ENCODE measurements at places on chromosomes 12 and 14. TPM values are rescaled to one million over a fixed set of nuclear protein-coding genes. Genes with fewer than 3 reads are reported as not detected.

DNA sequence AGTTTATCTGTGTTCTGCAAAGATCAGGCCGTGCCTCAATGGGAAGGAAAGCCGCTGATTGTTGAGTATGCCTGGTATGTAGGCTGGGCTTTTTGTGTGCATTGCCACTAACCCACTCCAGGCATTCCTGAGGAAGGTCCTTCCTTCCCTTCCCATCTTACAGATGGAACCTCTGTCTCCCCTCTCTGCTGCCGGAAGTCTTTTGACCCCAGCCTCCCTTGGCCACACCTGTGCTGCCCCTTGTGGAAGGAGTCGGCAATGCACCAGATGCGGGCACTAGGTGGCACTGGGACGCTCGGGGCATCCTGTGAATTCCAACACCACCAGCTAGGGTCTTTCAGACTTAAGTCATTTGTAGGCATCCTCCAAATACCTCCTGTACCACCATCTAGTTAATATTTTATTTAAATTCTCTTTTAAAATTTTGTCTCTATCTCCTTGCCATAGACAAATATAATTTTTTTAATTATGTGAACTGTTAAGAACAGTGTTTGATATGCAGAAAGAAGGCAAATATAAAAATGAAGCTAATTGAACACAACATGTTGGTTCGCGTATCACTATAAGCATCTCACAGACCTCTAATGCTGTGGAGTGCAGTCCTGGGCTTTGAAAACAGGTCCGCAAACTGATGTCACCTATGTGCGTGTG is 99.6 kb downstream of the RIN3 start:
- no peak for DNase-seq

- DNase-seq = no peak
These were observed 1.1 kb upstream of the GNB3 start for GRCh38 chr12:6839482-6840201.

STYX gene
- polyA plus RNA-seq = 7.2 TPM

DNA sequence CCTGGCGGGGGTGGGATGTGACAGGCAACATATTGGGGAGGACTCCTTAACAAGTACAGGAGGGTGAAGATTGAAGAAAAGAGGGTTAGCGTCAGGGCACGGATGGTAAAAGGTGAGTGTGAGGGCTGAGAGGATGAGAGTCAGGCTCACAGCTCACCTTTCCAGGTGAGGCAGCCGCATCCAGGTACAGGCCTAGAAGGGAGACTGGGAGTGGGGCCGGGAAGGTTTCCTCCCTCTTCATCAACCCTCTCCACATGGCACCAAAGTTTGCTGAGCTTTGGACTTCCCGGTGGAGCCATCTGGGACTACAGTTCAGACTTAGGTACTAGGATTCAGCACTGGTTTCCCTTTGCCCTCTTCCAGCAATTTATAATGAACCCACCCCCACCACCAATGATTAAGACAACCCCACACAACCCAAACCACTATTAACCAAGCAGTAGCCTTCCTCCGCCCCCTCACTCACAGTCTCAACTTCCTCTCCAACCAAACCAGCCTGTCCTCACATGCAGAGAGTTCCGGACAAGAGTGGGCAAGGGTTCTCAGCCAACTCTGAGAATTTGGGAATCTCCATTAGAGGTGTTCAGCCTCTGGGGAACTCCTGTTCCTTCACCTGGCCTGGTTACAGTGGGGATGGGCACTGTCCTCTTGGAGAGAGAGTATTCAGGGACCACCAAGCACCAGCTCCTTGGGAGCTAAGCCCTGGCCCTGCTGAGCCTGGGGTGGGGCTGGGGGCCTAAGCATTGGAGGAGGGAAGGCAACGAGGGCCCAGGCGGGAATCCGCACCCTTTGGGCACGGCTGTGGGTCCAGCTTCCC is 2.4 kb upstream of the HOXC4 start:
- peak; percentile 78 for DNase-seq

BHLHE41 gene
- 0.11 TPM for polyA plus RNA-seq

DNA sequence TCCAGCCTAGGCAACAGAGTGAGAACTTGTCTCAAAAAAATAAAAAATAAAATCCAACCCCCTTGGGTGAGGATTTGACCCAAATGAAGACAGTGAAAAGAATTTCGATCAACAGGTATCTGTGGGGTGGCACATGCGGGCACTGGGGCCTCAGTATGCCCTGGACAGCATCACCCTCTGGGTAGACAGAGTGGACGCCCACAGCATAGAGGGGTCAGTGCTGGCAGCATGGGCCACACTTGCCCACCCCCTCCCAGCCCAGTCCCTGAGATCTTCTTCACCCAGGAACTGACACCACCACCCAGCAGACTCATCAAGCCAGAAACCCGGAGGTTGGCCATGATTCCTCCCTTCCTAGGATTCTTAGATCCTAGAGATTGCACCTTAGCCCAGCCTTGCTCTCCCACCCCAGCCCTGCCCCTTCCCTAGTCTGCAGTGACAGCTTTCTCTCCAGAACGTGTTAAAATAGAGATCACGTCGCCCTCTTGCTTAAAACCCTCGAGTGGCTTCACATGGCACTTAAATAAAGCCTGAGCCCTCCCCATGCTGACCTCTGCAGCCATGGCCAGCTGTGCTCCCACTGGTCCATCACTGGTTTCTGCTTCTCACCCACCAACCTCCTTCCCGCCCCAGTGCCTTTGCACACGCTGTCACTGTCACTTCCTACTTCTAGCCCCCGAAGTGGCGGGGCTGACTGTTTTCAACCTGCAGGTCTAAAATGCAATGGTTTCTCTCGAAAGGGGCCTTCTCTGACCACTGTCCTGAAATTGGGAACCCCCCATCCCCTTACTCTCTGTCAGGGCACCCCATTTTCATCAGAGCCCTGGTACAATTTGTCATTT is 26.2 kb upstream of the DYNC1H1 start:
- no peak for DNase-seq

GRCh38 chr12:11071414-11071813 is 9.3 kb upstream of the TAS2R46 start:
- DNase-seq = no peak

DNA sequence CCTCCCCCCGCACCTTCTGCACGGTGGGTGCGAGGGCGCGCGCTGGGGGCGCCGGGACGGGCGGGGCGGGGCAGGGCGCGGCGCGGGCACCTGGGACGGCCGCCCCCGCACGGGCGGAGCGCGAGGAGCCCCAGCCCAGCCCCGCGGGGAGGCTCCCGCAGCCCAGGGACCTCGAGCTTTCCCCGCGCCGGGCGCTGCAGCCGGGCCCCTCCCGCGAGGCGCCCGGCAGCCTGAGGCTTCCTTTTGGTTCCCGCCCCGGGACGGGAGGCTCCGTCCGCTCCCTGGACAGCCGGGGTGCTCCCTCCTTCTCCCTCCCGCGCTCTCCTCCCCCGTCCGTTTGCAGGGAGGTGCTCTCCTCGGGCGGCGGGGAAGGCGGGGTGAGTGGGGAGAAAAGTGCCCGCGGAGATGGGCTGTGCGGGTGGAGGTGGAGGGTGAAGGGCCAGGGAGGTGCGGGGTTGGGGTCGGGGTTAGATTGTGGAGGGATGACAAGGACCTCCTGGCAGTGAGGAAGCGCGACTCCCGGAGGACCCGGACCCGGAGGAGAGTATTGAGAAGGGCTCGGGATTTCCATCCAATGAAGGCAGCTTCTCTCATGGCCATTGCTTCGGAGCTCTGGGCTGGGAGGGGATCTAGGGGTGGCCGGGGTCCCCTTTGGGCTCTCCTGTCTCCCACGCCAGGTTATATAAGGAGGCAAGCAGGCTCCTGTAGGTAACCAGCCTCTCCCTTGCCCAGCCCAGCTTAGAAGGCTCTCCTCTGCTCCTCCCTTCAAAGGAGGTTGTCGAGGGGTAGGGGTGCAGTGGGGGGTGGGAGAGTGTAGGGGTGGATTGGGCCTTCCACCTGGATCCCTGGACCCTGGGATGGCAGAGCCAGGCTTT is 645 bp downstream of the JDP2 start:
- DNase-seq = no peak

- no peak for DNase-seq
These were observed 396.5 kb downstream of the FOXG1 start for GRCh38 chr14:29163109-29163508.

GRCh38 chr12:9750276-9751203 is 10.2 kb downstream of the CD69 start:
- no peak for DNase-seq

- no peak for DNase-seq
These were observed 264.3 kb downstream of the PRKD1 start for GRCh38 chr14:29663281-29663801.

TMTC2 gene
- 1.1 TPM for polyA plus RNA-seq

AMHR2 gene
- not detected for polyA plus RNA-seq

DNA sequence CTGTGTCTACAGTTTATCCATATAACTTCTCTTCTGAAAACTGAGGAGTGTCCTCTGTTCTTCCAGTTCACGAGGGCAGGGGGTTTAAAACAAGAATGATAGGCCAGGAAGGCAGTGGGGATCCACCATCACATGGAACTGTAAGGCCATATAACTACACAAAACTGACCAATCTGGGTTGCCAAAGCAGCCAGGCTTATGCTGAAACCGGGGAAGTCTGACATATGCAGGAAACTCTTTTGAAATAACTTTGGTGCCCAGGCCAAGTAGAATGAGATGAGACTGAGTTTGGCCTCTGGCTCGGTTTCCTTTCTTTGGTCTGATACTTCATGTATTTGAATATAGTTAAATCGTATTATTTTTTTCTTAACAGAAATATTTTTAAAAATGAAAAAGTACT is 18.0 kb upstream of the ATF1 start:
- no peak for DNase-seq

- DNase-seq = no peak
These were observed 22.2 kb downstream of the P2RX7 start for GRCh38 chr12:121154793-121155375.

- peak; percentile 17 for DNase-seq
These were observed 33.3 kb downstream of the TULP3 start for GRCh38 chr12:2924019-2924418.

- no peak for DNase-seq
These were observed 128.3 kb upstream of the FGD4 start for GRCh38 chr12:32270818-32271710.

- DNase-seq = peak; percentile 22
These were observed 2.2 kb downstream of the PDZRN4 start for GRCh38 chr12:41190338-41190737.

DNA sequence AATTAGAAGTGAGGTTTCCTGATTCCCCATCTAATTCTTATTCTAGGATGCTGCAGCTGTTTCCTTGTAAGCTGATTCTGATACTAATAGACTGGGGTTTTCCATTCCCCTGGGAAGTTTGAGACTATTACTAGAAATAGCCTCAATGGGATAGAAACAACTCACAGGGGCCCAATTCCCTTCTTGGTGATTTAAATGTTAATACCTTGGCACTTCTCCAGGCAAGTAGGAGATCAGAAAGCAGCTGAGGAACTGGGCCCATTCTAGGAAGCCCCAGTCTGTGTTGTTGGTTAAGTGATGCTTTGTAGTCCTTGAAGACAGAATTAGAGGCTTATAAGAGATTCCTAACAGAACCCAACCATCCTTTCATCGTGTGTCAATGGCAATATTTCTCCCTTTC is 407.0 kb upstream of the SEL1L start:
- no peak for DNase-seq

DNA sequence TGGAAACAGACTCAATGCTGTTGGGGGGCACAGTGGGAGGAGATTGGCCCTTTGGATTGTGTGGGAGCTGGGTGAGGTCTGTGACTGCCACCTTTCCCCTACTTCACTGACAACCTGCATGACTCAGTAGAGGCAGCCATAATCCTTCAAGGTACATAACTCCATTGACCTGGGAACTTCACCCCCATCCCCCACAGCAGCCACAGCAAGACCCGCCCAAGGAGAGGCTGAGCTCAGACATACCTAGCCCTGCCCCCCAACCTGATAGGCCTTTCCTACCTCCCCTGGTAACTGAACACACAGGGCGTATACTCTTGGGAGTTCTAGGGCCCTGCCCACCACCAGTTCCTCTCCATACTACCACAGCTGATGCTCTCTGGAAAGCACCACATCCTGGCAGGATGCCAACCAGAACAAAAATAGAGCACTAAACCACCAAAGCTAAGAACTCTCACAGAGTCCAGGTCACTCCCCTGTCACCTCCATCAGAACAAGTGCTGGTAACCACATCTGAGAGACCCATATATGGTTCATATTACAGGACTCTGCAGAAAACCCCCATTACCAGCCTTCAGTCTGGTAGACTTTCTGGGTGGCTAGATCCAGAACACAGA is 703.9 kb downstream of the FSCB start:
- DNase-seq = no peak

IFNG-AS1 gene
- polyA plus RNA-seq = not detected

SYNE3 gene
- polyA plus RNA-seq = 1.3 TPM

DNA sequence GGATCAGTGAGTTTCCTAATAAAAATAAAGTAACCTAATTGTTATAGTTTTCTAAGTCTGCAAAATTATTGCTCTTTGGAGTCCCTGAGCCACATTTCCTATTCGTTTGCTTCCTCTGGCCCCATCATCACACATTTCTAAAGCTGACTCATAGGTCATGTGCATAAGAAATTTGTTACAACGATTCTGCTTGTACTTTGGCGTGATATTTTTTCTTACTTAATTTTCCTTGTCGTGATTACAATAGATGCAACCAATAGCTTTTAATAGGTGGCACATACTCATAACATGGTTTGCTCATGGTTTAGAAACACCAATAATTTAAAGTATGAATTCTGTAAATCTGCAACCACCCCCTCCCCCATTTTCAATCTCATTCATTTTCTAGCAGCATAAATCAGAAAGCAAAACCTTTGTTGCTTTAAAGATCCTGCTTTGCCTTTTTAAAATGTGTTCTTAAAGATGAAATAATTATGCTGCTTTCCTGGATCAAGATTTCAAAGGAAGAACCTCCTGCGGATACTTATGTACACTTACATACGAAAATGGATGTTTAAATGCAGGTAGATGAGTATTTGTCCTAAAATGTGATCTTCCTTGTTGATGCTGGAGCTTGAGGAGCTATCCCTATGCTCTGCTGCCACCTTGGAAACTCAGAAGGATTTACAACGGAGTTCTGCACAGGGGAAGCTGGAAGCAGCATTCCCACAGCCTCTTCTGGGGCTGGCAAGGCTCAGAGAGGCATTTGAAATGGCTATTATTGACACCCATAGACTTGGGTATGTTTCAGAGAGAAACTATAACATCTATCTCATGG is 1.7 kb upstream of the FLRT2 start:
- peak; percentile 88 for DNase-seq

SLCO1B1 gene
- polyA plus RNA-seq = not detected

- no peak for DNase-seq
These were observed 376.7 kb downstream of the PDZRN4 start for GRCh38 chr12:41564816-41565215.

DNA sequence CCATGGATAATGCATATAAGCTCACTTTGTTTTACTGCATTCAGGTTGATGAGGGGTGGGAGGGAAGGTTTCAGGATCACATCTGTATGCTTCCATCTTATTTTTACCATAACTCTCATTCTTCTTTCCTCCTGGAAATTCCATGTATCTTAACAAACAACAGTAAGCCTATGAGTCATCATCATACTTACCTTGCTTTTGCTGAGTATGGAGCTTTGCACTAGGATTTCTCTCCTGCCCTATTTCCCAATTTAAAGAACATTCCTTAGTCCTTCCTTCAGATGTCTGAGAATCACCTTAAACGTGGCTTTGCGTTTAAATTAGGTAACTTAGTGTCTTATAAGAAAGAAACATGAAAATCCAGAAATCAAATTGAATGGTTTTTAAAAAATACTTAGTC is 1.6 kb upstream of the CLEC14A start:
- no peak for DNase-seq
